ENCODE measurements at places on chromosomes 7 and 10. TPM values are rescaled to one million over a fixed set of nuclear protein-coding genes. Genes with fewer than 3 reads are reported as not detected.

The PIK3AP1 gene
- total RNA-seq = 0.36 TPM

The MYL7 gene
- total RNA-seq = not detected

The ACSM6 gene
- not detected for total RNA-seq

The ZMIZ1 gene
- total RNA-seq = 50.4 TPM

The KIAA1217 gene
- 51.0 TPM for total RNA-seq

The ZNF804B gene
- not detected for total RNA-seq

The CPXM2 gene
- 0.36 TPM for total RNA-seq

The RADIL gene
- total RNA-seq = 0.29 TPM

The GJD4 gene
- under 0.01 TPM for total RNA-seq

The AKR1C4 gene
- not detected for total RNA-seq

The PIP gene
- not detected for total RNA-seq

The NKX1-2 gene
- not detected for total RNA-seq

The TFR2 gene
- under 0.01 TPM for total RNA-seq

The TMEM176B gene
- not detected for total RNA-seq

The ASAH2 gene
- total RNA-seq = 0.36 TPM
